ENCODE measurements at places on chromosomes 1 and 21.

- DNase-seq, result no peak
Observed at GRCh38 chr1:171699531-171699930, 42.3 kb downstream of the VAMP4 start.

GRCh38 chr1:227299688-227300087 is 18.6 kb downstream of the CDC42BPA start:
- DNase-seq, result no peak

GRCh38 chr1:54453022-54453421 is 46.8 kb upstream of the SSBP3 start:
- DNase-seq, result no peak

GRCh38 chr1:5394111-5394510 is 598.1 kb downstream of the NPHP4 start:
- no peak for DNase-seq

GRCh38 chr1:105636052-105636451 is 1420.4 kb upstream of the PRMT6 start:
- DNase-seq, result no peak

- DNase-seq, result no peak
Observed at GRCh38 chr1:169487133-169487532, 1.4 kb upstream of the SLC19A2 start.

GRCh38 chr1:217897100-217897499 is 266.0 kb downstream of the SPATA17 start:
- DNase-seq, result no peak

DNA sequence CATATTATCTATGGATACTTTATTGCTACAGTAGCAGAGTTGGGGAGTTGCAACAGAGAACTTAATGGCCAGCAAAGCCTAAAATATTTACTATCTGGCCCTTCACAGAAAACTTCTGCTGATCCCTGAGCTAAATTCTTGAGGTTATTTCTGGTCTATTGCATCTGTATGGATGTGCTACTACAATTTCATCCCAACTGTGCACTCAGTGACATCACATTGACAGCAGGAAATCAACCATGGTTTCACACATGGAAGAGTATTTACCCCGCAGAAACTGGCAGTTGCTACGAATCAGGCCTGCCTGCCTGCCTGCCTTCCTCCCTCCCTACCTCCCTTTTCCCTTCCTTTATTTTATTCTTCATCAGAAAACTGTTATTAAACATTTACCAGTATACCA is 12.1 kb downstream of the CLCA2 start:
- DNase-seq, result no peak

DNA sequence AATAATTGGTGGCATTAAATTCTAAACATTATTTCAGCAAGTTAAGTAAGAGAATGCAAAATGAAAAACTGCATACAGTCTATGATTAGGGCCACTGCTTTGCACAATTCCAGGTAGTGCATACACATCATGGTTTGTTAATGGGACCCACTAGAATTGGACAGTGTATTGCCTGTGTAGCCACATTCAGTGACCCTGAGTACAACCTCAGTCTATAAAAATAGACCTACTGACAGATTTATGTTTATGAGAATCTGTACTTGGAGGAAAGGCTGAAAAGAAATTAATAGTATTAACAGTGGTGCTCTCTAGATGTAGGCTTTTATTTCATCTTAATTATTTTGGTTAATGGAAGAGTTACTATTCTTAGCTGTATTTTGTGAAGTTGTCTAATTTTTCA is 18.8 kb downstream of the UAP1 start:
- no peak for DNase-seq

DNA sequence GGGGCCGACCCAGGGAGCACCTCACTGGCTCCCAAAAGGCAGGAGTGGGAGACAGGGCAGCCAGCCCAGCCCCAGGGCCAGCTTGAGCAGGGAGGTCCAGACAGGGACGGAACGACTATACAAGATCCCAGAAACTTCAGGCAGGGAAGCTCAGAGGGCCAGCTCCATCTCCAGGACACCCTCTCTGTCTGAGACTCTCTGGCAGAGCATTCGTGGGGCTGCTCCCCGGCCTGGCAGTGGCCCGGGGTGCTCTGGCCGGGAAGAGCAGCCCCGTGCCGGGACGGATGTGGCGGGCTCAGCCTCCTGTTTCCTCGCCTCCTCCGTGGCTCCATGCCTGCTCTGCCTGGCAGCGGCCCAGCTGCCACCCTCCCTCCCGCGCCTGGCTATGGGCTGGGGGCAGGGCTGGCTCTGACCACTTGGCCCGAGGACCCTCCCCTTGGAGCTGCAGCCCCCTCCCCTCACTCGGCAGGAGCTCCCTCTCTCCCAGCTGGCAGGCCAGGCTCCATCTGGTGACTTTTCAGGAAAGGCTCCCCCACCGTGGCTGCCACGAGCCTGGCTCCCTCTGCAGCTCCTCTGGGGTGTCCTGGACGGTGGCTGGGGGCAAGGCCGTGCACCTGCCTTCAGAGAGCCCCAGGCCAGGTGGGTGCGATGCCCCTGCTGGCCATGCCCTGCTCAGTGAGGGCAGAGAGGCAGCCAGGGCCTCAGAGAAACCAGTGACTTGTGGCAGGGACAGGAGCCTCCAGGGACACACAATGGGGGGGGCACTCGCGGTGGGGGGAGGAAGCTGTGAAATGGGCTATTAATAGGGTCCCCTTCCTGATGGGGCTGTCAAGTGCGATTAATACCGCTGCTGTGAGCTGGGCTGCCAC is 5.6 kb upstream of the PLCH2 start:
- DNase-seq, result no peak

DNA sequence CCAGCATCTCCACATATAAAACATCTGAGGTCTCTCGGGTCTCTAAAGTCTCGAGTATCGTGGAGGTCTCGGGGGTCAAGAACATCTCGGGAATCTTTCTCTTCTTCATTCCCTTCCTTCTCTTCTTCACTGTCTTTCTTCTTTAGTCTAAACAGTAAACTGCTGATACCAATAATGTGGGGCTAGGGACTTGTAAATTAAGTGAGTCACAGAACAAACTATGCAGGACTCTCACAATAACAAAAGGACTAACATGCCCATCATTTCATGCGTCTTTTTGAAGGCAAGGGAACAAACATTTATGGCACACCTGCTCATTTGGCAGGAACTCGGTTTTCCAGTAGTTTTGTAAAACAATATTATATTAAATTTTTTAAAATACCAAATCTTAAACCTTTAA is 32.4 kb downstream of the PRPF38A start:
- DNase-seq, result no peak

GRCh38 chr1:58057826-58058225 is 488.7 kb downstream of the OMA1 start:
- DNase-seq, result no peak

DNA sequence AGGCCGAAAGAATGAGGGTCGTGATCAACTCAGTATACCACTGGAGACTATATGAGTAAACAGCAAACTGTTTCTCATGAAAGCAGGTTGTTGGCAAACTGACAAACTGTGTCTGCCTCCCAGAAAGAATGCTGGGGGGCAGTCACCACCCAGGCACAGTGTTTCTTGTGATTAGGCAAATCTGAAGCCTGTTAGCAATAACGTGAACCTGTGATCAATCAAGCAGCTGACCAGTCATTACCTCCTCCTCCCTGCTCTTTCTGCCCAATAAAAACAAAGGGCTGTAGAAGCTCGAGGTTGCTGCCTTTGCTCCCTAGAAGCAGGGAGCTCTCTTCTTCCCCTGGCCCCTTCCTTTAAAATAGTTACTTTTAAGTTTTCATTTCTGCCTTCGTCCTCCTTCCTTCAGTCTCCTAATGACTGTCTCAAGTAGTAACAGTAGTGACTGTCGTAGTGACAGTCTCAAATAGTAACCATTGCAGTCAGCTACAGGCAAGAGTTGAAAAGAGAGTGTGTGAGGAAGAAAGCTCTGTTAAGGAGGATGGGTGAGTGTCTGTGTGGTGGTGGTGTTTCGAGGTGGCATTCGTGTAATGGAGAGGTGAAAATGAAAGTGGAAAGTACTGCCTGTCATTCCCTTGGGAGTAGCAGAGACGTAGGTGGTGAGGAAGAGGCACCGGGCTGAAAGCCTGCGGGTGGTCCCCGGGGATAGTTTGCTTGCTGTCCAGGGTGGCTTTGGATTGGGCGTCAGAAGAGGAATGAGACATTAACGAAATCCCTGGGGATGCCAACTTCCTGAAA is 14.5 kb downstream of the HHAT start:
- DNase-seq, result no peak
